ENCODE measurements at places on chromosomes 16 and 17. TPM values are rescaled to one million over a fixed set of nuclear protein-coding genes. Genes with fewer than 3 reads are reported as not detected.

Gene APOH
- not detected for total RNA-seq

Gene SLC6A4
- 0.70 TPM for total RNA-seq

Gene KRTAP16-1
- not detected for total RNA-seq

Gene NDRG4
- 607 TPM for total RNA-seq

Gene NTN3
- total RNA-seq: 0.30 TPM

Gene C16orf89
- total RNA-seq: 8.9 TPM

Gene NPIPB6
- not detected for total RNA-seq

Gene CCL22
- total RNA-seq: not detected

Gene RNF43
- 1.6 TPM for total RNA-seq

Gene GSDMA
- 0.48 TPM for total RNA-seq

Gene SEZ6L2
- 1.2 TPM for total RNA-seq

Gene NEUROD2
- total RNA-seq: 0.08 TPM

Gene NSMCE1
- total RNA-seq: 27.2 TPM

Gene CDH13
- 108 TPM for total RNA-seq

Gene TCF25
- total RNA-seq: 106 TPM

Gene FSCN2
- 1.1 TPM for total RNA-seq

Gene GPR179
- total RNA-seq: 0.16 TPM

Gene OSGIN1
- total RNA-seq: 12.6 TPM

Gene BTBD17
- not detected for total RNA-seq

Gene PYY
- total RNA-seq: not detected

Gene CCL13
- total RNA-seq: 0.97 TPM

Gene TMIGD1
- not detected for total RNA-seq

Gene TAT
- total RNA-seq: not detected

Gene CBFA2T3
- total RNA-seq: 5.9 TPM

Gene FADS6
- total RNA-seq: not detected

Gene BRICD5
- total RNA-seq: 7.0 TPM
